ENCODE measurements at places on chromosomes 6 and 20. TPM values are rescaled to one million over a fixed set of nuclear protein-coding genes. Genes with fewer than 3 reads are reported as not detected.

- no peak overlapping the region for H3K27ac ChIP-seq
- no peak for DNase-seq
- H3K27me3 ChIP-seq = no peaks in the 10 kb centered on the region
Observed at GRCh38 chr6:13695252-13695651, 16.4 kb downstream of the RANBP9 start.

DNA sequence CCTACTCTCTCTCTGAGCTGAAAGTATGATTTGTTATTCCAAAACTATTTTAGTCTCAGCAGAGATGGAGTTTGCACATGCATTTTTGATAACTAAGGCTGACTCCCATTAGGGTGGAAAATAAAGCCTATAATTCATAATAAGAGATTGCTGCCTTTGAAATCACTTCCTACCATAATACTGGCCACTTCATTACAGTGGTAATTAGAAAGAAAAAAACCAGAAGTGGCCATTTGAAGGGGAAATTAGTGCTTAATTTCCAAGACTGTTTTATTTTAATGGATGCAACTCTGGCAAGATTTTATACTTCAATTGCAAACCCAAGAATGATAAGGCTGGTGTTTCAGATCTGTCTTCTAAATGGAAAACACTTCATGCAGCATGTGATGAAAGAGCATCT is 43.4 kb downstream of the SLC35B3 start:
- no peak overlapping the region for H3K27ac ChIP-seq
- DNase-seq = no peak
- no peaks in the 10 kb centered on the region for H3K4me1 ChIP-seq

DNA sequence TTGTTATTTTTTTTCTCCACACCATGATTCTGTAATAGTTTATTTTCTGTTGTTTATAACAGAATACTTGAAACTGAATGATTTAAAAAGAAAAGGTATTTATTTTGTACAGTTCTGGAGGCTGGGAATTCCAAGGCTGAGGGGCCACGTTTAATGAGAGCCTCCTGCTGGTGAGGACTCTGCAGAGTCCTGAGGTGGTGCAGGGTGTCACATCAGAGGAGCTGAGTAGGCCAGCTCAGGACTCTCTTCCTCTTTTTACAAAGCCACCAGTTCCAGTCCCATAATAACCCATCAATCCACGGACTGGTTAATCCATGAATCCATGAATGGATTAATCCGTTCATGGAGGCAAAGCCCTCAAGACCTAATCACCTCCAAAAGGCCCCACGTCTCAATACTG is 71.6 kb downstream of the TFAP2A start:
- no peak overlapping the region for H3K4me3 ChIP-seq
- no peak for DNase-seq
- H3K27me3 ChIP-seq = no peaks in the 10 kb centered on the region
- H3K27ac ChIP-seq = no peak overlapping the region
- H3K4me1 ChIP-seq = no peaks in the 10 kb centered on the region

DNA sequence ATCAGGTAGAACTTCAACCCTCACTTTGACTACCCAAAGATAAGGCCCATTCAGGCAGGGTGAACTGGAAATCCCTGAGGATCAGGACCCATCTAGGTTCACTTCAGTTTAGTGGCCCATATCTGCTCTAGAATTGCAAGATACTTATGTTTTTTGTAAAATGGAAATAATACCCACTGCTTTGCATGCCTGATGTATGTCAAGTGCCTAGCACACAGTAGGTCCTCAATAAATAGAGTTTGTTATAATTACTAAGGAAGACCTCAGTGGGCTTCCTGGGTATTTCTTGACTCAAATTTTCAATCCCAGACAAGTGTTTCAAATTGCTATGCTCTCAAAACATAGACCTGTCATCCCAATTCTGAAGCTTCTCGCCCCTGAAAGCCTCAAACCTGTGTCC is 32.5 kb downstream of the PIGU start:
- H3K36me3 ChIP-seq = peaks cover 4% of the 10 kb centered on the region
- H3K4me3 ChIP-seq = no peak overlapping the region
- H3K27ac ChIP-seq = no peak overlapping the region

- no peaks in the 10 kb centered on the region for H3K27me3 ChIP-seq
- no peak overlapping the region for H3K4me3 ChIP-seq
- no peaks in the 10 kb centered on the region for H3K4me1 ChIP-seq
Observed at GRCh38 chr6:46299253-46299652, 128.5 kb upstream of the ENPP5 start.

PCNA gene
- 45.5 TPM for total RNA-seq
